Thyroid gland (tissue), 4 donors: ENCODE measurements at places on chromosomes 3 and 15.

- no peak for DNase-seq
Observed at GRCh38 chr3:151827816-151828215, 13.9 kb downstream of the AADAC start.

GRCh38 chr3:120496278-120497002, 45.6 kb upstream of the FSTL1 start:
- no peak for DNase-seq

DNA sequence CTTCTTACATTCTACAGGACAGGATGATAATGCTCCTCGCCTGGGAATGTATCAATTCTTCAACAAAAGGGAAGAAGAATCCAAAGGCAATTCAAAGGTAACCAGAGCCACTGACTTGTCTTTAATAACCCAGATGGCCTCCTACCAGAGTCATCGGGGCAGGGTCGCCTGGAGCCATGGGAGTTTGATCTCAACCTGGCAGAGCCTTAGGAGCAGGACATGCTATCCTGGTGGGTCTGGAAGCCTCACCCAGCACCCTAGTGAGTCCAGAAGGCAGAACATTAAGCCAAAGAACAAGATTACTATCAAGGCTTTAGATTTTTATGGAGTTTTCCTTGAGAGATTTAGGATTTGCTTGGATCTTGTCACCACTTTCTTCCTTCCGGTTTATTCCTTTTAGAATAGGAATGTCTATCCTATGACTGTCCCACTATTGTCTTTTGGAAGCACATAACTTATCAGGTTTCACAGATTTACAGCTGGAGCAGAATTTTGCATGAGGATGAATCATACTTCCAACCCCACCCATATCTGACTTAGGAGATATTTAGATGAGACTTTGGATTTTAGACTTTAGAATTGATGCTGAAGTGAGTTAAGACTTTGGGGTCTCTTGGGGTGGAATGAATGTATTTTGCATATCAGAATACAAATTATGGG, 330.3 kb upstream of the GOLIM4 start:
- DNase-seq = no peak

- no peak for DNase-seq
Observed at GRCh38 chr15:99631255-99631654, 65.5 kb downstream of the MEF2A start.

DNA sequence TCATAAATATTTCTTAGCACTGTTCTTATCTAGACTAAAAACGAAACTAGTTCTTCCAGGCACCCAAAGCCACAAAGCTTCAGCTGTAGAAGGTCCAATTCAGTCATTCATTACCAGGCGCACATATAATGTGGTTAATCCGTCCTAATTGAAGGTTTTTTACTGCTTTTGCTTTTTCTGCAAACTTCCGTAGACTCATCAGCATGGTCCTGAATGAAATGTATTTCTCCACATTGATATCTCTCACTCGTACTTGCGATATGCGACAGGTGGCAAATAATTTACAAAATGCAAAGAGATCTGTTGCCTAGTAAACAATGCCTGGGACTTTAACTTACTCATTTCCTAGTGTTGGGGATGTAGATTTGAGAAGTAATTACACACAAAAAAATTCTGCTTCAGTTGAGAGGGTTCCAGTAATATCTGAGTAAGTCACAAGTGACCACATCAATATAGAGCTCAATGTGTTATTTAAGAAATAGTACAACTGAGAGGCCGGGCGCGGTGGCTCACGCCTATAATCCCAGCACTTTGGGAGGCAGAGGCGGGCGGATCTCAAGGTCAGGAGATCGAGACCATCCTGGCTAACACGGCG, 75.0 kb upstream of the MBNL1 start:
- DNase-seq = no peak

GRCh38 chr3:72017935-72018334, 233.0 kb upstream of the PROK2 start:
- no peak for DNase-seq

DNA sequence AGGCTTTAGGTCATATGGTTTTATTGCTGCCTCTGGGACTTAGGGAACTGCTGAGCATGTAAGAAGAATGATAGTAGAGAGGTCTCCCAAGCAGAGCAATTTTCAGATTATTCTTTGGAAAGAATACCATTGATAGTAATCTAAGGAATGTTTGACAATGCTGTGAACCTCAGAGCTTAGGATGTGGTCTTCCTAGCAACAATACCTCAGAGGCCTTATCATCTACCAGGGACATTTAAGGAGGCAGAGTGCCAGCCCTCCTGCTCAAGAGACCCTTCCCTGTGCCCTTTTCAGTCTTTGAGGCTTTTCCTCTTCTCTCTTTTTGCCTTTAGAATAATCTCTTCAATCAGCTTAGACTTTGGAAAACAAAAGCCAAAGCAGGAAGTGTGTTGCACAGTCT, 272.1 kb downstream of the OXSM start:
- DNase-seq = no peak

- peak; percentile 82 for DNase-seq
Observed at GRCh38 chr3:66483006-66483405, 17.8 kb downstream of the LRIG1 start.

DNA sequence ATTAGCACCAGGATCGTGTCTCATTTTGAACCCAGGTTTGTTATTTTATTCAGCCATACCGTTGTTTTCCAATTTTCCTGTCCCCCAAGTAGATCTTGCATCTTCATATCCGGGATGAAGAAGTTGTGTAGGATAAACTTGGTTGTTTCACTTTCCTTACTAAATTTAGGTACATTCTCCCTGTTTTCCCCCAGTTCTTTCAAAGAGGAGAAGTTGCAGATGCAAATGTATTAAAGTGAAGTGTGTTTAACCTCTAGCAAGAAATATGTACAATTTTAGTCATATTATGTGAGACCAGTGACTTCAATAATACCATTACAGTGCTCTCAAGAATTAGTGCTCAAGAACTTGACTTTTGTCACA, 1.3 kb downstream of the ATXN7 start:
- no peak for DNase-seq

DNA sequence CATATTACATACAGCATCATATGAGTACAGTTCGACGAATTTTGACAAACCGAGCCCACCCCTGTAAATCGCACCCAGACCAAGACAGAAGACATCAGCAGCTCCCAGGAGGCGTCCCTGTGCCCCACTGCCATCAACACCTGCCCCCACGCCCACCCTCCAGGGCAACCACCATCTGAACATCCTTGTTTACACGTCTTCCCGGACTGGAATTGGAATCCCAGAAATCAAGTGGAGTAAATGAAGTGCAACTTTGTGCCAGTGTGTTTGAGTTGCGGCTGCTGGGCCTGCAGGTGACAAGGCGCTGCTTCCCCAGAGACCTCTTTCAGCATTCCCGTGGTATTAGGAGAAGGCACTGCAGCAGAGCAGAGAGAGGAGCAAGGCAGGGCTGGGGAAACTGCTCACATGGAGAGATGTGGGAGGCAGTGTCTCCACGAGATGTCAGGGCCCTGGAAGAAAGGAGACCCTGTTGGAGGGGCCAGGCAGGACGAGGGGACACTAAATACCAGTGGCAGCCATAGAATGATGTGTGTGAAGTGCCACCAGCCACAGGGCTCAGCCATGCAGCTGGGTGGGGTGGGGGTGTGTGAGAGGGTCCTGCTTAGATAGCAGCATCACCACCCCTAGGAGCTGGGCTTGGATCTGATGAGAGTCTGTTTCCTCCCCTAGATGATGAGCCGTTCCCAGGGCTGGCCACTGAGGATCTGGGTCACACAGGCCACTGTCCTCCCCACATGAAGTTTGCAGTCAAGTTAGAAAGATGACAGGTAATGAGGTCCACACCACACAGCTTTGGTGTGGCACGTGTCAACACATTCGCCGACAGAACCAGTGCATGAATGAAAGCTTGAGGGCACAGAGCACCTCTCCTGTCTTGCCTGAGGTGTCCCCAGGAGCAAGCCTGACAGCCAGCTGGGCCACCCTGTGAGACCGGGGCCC, 33.4 kb upstream of the PCSK6 start:
- DNase-seq = no peak

DNA sequence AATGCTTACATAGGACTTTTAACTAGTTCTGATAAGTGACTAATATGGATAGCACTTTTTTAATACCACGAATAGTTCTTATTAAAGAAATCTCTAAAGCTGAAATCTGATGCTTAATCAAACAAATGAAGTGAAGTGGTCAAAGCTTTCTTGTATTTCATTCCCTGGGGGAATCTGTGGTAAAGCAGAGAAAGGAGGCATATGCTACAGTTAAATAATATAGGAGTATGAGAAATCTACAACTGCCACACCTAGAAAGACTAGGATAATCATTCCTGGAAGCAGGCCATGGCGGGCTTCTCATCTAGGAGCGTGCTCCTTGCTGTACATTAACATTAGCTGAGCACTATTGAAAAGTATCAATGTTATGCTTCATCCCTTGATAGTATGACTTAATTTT, 835.7 kb downstream of the OTOL1 start:
- no peak for DNase-seq

- DNase-seq = no peak
Observed at GRCh38 chr3:50150863-50151686, 4.0 kb upstream of the SEMA3F start.

DNA sequence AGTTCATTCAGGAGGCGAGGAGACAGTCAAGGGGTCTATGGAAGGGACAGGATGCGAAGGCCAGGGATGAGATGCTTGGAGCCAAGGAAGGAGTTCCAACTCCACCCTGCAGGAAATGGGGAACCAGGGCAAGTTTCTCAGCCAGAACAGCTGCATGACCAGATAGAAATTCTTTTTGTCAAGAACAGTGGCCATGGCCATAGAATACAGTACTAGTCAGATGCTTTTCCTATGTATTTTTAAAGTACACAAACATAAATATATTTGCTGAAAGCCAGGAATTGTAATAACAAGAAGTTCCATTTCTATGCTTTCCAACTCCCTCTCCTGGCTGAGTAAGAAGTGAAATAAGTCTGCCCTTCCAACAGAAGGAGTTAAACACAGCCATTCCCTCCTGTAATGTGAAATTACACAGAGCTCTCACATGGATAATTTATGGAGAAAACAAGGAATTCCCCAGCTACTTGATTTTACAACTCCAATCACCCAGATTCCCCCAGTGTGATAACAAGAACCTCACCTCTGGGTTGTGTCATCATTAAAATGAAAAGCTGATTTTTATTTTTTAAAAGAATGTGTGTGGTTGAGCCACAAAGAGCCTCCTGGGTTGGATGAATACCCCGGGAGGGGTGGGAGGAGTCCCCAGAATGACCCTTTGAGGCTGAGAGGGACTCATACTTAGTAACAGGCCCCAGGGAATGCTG, 124.6 kb upstream of the ARHGEF3 start:
- DNase-seq = no peak

DNA sequence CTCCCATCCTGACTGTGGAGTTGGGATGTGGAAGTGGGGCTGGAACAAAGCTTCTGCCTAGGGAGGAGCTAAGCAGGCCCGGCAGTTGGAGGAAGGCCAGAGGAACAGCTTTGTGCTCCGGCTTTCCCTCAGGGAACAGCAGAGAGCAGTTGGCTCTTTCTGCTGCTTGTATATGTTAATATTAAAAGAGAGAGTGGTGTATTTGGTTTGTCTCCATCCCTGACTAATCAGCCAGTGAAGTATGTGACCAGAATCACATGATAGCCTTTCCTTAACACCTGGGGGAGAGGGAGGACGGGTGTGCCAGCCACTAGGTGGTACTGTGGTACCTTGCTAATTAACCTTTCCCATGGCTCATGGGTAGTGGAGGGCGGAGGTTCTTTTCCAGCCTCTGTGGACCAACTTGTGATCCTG, 10.0 kb downstream of the EIF2B5 start:
- DNase-seq = peak; percentile 51

DNA sequence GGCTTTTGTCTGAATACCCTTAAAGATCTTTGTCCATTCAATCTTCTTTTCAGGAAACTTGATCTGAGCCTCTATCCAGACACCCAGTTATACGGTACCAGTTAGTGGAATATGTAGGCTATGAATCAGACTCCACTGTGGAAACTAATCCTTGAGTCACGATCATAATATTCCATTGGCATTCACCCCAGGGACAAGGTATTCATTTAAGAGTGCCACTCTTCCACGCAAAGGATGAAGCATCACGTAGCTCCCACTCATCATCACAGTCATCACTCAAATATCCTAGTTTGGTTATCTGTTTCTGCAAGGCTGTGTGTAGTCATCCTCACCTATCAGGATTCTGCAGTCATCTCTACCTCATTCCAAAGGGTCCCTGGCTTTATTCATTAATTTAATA, 85.6 kb downstream of the NEDD4 start:
- no peak for DNase-seq

- DNase-seq = no peak
Observed at GRCh38 chr15:58921267-58921790, 12.2 kb downstream of the SLTM start.

DNA sequence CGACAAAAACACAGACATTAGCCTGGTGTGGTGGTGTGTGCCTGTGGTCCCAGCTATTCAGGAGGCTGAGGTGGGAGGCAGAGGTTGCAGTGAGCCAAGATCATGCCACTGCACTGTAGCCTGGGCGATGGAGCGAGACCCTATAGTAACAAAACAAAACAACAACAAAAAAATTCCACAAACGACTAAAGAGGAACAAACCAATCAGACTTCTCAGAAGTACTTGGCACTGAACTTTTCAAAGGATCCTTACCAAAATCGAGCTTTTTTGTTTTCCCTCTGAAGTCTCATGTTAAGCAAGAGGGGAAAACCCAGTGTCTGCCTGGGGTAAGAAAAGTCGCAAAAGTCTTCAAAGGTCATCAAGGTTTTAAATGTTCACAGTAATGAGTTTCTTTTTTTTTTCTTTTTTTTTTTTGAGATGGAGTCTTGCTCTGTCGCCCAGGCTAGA, 30.1 kb upstream of the TFRC start:
- DNase-seq = no peak

GRCh38 chr3:11621077-11621476, 22.6 kb downstream of the VGLL4 start:
- DNase-seq = no peak

GRCh38 chr15:89777073-89777751, 1.1 kb downstream of the MESP2 start:
- no peak for DNase-seq

GRCh38 chr3:195255176-195255500, 15.8 kb downstream of the XXYLT1 start:
- no peak for DNase-seq

DNA sequence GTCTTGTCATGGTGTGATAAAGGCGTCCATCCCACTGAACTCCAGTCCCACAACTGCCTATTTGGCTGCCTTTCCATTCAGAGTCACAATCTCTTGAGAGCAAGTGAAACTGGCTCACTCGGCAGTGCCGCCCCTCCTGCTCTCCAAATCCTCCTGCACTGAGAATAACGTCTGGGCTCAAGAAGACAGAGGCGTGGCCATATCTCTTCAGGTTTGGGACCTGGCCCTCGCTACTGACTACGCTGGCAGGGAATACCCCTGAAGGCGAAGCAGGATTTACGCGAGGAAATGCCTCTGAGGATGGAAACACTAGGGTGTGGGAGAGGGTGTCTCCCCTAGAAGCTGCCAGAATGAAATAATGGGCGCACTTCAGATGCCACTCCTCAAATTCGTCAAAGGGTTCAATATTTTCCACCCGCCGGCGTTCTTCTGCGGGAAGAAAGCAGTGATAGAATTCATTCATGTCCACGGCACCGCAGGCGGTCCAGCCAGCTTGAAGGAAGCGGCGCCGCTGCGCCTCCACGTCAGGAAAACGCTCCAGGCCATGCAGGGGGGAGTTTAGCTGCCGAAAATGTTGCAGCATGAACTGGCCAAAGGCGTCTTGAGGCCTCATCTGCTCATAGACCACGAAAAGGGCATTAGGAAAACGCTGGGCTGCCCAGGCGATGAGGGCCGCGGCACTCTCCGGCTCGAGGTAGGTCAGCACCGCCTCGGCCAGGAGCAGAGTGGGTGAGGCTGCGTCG, 985 bp downstream of the LCMT2 start:
- DNase-seq = peak; percentile 42
